Stimulated activated CD4-positive, alpha-beta T cell treated with anti-CD3 and anti-CD28 coated beads, Interleukin-1b, Interleukin-23, amount 100 ng/mL, for 24 hours (primary cell): ENCODE measurements at places on chromosomes 7 and 10.

DNA sequence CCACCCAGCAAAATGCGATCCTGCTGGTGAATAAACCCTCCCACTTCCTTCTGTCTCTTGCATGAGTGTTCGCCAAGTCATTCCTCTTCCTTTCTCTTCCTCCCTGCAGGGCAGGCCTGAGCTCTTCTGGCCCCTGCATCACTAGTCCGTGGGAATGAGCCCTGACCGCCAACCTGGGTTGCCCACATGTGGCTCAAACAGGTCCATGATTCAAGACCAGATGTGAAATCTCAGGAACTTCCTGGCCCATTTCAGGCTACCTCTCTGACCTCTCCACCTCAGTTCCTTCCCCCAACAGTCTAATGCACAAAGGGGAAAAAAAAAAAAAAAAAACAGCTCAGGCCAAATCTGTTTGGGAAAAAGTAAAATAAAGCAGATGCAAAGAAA, 5.4 kb upstream of the YWHAG start:
- no peak for DNase-seq

- DNase-seq: no peak
These were observed 8.7 kb downstream of the ESYT2 start for GRCh38 chr7:158820656-158821055.

GRCh38 chr7:70435634-70436033, 696.3 kb upstream of the GALNT17 start:
- no peak for DNase-seq

GRCh38 chr7:159099711-159100231, 44.9 kb downstream of the VIPR2 start:
- no peak for DNase-seq

GRCh38 chr10:91381257-91381891, 28.8 kb upstream of the HECTD2 start:
- no peak for DNase-seq
